ENCODE measurements at places on chromosomes 13 and 19. TPM values are rescaled to one million over a fixed set of nuclear protein-coding genes. Genes with fewer than 3 reads are reported as not detected.

The PDX1 gene
- not detected for total RNA-seq

The ADGRE1 gene
- not detected for total RNA-seq

The C19orf67 gene
- not detected for total RNA-seq

The ZNF284 gene
- 2.7 TPM for total RNA-seq

The ZNF529 gene
- 8.0 TPM for total RNA-seq

The NANOS3 gene
- total RNA-seq: not detected

The YJEFN3 gene
- 0.57 TPM for total RNA-seq

The ATP11A gene
- 6.3 TPM for total RNA-seq

The ZNF429 gene
- 5.0 TPM for total RNA-seq

The TJP3 gene
- total RNA-seq: not detected

The CEBPA gene
- 0.57 TPM for total RNA-seq

The CYP2A13 gene
- not detected for total RNA-seq

The ZNF667 gene
- 3.6 TPM for total RNA-seq

The SLC25A41 gene
- total RNA-seq: not detected

The ACER1 gene
- total RNA-seq: not detected

The RPL36 gene
- 660 TPM for total RNA-seq

The RDH8 gene
- not detected for total RNA-seq

The APOC4 gene
- not detected for total RNA-seq

The RFPL4AL1 gene
- total RNA-seq: not detected

The DPF1 gene
- 0.57 TPM for total RNA-seq

The FCGBP gene
- 0.14 TPM for total RNA-seq

The KIR3DL3 gene
- not detected for total RNA-seq

The TARM1 gene
- not detected for total RNA-seq

The ASF1B gene
- total RNA-seq: 0.65 TPM

The ESD gene
- total RNA-seq: 84.9 TPM

The NLRP7 gene
- not detected for total RNA-seq

The TPTE2 gene
- total RNA-seq: not detected

The CLDN10 gene
- not detected for total RNA-seq

The ZNF331 gene
- total RNA-seq: 11.2 TPM

The CYP4F8 gene
- total RNA-seq: 0.14 TPM

The ELANE gene
- total RNA-seq: 0.85 TPM

The TMEM238 gene
- total RNA-seq: 0.14 TPM

The SLC7A10 gene
- total RNA-seq: not detected

The APC2 gene
- total RNA-seq: 0.28 TPM

The CEACAM4 gene
- total RNA-seq: not detected

The GAPDHS gene
- total RNA-seq: not detected

The AKAP11 gene
- 14.4 TPM for total RNA-seq

The ZNF345 gene
- 1.7 TPM for total RNA-seq

The HCN2 gene
- 0.71 TPM for total RNA-seq

The NCAN gene
- total RNA-seq: not detected

The ZNF723 gene
- not detected for total RNA-seq

The FXYD5 gene
- total RNA-seq: 24.6 TPM

The POSTN gene
- total RNA-seq: 396 TPM

The C19orf33 gene
- total RNA-seq: 0.65 TPM

The PRTN3 gene
- not detected for total RNA-seq

The KIRREL2 gene
- not detected for total RNA-seq
